Tracheal epithelial cell (primary cell): ENCODE measurements at places on chromosomes 5 and 9. TPM values are rescaled to one million over a fixed set of nuclear protein-coding genes. Genes with fewer than 3 reads are reported as not detected.

Gene CDKN2B
- total RNA-seq, result 36.9 and 62.4 TPM in 2 replicates

Gene ZNF658
- total RNA-seq, result 2.7 and 5.3 TPM in 2 replicates

Gene CCDC180
- total RNA-seq, result under 0.01 TPM in 1 of 2 replicates, not detected in the other

Gene TMC1
- not detected in 2 replicates for total RNA-seq

Gene BSPRY
- total RNA-seq, result 4.7 and 6.5 TPM in 2 replicates

Gene EEIG1
- 7.7 and 8.5 TPM in 2 replicates for total RNA-seq

Gene HRCT1
- 0.85 TPM in 1 of 2 replicates, not detected in the other for total RNA-seq

Gene SAPCD2
- total RNA-seq, result 1.1 and 4.1 TPM in 2 replicates

Gene ZNF346
- 7.2 and 9.8 TPM in 2 replicates for total RNA-seq

Gene RIMOC1
- 9.2 and 14.3 TPM in 2 replicates for total RNA-seq

Gene SLC25A46
- total RNA-seq, result 55.8 and 71.6 TPM in 2 replicates

Gene CAMK2A
- total RNA-seq, result under 0.01 and 0.24 TPM in 2 replicates

Gene ROR2
- 0.24 TPM in 1 of 2 replicates, not detected in the other for total RNA-seq

Gene DOCK8
- 0.24 and 0.85 TPM in 2 replicates for total RNA-seq

Gene AMBP
- total RNA-seq, result 0.24 TPM in 1 of 2 replicates, not detected in the other

Gene OR13C8
- total RNA-seq, result not detected in 2 replicates

Gene FOXD4L6
- not detected in 2 replicates for total RNA-seq

Gene SLCO6A1
- not detected in 2 replicates for total RNA-seq

Gene CDH9
- total RNA-seq, result not detected in 2 replicates

Gene ARL10
- 8.4 and 10.7 TPM in 2 replicates for total RNA-seq

Gene RNF183
- total RNA-seq, result under 0.01 and 1.9 TPM in 2 replicates

Gene GAS1
- total RNA-seq, result 1.4 and 1.5 TPM in 2 replicates

Gene SEC61B
- total RNA-seq, result 62.0 and 70.8 TPM in 2 replicates

Gene MAMDC4
- total RNA-seq, result 1.1 and 1.9 TPM in 2 replicates

Gene NR5A1
- 0.21 TPM in 1 of 2 replicates, not detected in the other for total RNA-seq
